SHP77 (cell line): ENCODE measurements at places on chromosomes 1 and 21.

DNA sequence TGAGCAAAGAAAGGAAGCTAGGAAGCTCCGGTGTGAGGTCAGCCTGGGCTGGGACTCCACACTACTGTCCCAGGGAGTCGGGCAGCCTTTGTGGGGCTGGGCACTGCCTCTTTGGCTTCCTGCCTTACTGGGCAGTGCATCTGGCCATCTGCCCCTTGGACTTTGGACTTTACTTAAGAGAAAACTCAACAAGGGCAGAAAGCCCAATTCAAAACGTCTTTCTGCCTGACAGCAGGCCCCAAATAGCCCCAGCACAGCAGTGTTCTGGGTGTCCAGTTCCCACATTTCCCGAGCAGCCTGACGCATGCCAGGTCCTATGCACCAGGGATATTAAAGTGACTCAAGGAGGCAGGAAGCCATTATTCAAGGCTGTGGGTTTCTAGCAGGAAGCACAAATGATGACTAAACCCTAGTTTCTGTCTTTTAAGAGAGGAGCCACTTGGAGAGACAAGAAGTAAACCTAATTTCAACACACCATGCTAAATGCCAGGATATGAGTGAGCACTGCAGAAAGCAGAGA lies 37.9 kb upstream of the EDEM3 start:
- no peak for DNase-seq

DNA sequence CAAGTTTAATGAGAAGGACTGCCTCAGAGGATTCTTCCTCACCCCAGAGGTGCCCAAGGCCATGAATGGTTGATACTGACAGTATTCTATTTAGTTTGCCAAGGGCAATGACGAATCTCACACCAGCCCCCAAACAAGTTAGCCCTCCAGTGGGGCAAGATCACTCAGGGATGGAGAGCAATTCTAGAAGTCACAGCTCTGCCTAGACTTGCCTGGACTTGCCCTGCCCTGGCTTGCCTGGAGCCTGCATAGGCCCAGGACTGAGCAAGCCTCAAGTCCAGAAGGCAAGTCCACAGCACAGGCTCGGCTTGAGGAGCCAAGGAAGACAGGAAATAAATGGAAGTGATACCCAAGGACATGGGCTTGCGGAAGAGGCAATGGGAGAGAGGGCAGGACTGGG lies 39.5 kb upstream of the RGS16 start:
- DNase-seq: no peak

GRCh38 chr1:35220976-35221375 lies 28.0 kb upstream of the SFPQ start:
- DNase-seq: peak; percentile 28

DNA sequence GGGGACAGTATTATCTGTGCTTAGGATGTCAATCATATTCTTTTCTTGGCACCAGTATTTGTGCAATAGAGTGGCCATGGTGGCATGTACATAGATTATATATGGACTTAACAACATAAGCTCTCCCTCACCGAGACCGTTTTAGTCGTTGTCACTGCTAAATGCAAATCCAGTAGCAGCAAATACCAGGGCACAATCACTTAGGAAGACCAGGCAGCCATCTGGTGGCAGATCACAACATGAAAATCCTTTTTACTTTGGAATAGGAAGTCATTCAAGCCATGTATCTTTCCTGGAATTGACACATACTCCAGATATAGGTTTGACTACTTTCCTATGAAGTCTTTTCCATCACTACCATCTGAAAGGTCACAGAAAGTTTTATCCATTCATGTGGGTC lies 53.2 kb upstream of the C1orf87 start:
- no peak for DNase-seq

- DNase-seq: no peak
Measured at GRCh38 chr1:55127827-55128343, 87.3 kb downstream of the USP24 start.

DNA sequence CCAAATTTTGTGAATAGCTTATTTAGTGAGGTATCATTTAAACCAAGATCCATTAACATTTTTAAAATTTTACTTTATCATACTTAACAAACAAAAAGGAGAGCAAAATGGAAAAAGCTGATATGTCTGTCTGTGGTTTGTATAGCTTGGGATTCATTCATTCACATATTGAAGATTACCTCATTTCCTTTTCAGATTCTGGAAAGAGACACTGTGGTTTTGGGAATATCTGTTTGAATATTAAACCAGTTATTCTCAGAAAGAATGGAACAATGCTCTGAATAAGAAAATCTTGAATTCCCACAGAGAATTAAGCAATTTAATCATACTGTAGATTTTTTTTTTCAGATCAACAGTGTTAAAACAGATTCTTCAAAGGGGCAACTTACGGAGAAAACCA lies 93.8 kb upstream of the PRDX6 start:
- DNase-seq: no peak

DNA sequence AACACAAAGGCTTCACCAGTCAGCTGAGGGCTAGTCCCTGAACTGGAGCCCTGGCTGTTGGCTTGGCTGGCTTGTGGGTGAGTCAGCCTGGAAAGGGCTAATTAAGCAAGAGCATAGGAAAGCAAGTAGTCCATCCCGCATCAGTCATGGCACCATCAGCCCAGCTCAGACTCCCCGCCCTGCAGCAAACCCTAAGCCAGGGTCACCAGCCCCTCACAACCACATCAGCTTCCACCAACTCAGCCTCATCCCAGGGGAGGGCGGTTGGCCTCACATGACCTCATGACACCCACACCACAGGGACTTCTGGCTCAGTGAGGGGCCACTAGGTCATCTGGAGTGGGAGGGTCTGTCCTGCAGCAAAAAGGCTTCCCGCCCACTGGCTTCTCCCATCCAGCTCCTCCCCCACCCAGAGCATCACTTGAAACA lies 7.0 kb upstream of the SPATC1L start:
- DNase-seq: no peak

DNA sequence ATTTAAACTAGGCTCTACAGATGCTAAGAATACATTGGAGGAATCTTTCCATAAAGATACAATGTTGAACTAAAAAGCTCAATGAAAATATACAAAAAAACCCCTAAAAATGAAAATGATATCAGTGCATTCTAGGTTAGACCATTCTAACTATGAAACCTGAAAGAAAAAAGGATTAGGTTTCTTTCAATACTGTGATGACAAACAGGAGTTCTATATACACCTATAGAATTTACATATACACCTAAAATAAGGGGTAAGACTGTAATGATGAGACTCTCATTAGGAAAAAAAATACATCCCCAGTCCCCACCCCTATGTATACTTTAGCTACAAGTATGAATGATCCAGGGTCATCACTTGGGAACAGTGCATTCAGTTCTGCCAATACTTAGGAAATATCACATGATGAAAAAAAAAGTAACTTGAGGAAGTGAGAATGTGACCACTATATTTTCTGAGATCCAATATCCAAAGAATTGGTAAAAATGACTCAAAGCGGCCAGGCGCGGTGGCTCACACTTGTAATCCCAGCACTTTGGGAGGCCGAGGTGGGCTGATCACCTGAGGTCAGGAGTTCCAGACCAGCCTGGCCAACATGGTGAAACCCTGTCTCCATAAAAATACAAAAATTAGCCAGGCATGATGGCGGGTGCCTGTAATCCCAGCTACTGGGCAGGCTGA lies 26.3 kb downstream of the SELENOF start:
- no peak for DNase-seq

- no peak for DNase-seq
Measured at GRCh38 chr1:204313675-204314074, 46.1 kb downstream of the PLEKHA6 start.

DNA sequence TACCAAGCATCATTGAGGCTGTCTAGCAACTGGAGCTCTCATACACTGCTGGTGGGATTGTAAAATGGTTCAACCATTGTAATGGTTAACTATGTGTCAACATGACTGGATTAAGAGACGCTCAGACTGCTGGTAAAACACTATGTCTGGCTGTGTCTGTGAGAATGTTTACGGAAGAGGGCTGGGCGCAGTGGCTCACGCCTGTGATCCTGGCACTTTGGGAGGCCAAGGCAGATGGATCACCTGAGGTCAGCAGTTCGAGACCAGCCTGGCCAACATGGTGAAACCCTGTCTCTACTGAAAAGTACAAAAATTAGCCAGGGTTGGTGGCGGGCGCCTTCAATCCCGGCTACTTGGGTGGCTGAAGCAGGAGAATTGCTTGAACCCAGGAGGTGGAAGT lies 4.8 kb upstream of the FCRLA start:
- peak; percentile 12 for DNase-seq

GRCh38 chr1:117537291-117537920 lies 68.4 kb upstream of the TENT5C start:
- DNase-seq: peak; percentile 25

DNA sequence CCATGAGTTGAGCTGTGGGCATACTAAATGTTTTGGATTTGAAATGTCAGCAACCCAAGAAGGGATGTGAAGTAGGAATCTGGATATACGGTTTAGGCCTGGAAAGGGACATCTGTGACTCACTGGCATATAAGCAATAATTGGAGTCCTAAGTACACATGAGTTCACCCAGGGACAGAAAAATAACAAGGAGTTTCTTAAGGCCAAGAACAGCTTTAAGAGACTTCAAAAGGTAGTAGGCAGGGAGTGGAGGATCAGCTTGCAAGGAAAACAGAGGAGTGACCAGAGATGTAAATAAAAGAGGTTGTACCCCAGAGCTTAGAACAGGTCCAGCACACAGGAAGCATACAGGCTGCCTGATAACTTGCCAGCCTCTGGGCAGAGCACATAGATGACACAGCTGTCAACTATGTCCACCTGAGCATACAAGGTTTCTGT lies 28.1 kb downstream of the TMEM50B start:
- DNase-seq: peak; percentile 15
